ENCODE measurements at places on chromosomes 1 and 21.

DNA sequence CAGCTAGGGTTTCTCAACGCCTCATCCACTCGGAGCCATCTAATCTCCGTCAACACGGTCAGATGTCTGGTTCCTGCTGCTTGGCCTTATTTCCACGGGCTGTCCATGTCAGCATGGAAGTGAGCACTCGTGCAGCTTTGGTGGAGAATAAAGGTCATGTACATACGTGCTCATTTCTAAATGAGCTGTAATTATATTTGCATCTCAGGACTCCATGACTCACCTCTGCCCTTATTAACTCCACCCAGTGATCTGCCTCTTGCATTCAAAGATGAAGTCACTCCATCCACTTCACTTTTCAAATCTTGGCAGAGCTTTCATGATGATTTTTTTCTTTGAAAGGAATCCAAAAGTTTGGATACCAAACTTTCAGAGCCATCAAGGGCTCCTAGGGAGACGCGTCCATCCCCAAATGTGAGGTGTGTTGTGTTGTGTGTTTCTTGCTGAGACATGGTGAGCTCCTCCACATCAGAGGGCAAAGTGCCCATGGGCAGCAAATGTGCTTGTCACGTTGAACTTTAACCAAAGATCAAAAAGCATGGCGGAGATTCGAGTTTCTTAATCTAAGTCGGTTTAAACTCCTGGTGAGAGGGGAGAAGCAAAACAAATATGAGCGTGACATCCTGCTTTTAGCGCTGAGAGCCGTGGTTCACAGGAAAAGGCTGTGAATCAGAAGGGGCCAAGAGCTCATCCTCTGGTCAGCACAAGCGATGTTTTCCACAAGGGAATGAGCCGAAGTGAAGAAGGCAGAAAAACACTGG is 68.6 kb upstream of the ERRFI1 start:
- DNase-seq, result peak; percentile 71

DNA sequence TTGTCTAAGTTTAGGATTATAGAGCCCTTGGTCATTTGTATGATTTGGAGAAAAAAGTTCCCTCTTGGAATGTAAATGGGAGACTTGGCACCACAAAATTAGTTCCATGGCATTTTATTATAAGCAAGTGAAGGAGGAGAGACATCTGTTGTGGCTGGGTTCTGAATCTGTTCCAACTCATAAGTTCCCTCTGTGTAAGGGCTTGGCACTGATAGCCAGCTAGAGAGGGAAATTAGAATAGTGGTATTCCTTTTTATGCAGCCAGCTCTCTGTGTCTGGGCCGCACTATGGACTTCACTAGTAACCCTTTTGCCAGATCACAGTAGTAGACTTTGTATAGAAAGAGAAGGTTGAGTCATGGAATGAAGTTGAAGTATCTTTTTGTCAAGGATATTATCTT is 31.1 kb downstream of the GNAI3 start:
- no peak for DNase-seq

DNA sequence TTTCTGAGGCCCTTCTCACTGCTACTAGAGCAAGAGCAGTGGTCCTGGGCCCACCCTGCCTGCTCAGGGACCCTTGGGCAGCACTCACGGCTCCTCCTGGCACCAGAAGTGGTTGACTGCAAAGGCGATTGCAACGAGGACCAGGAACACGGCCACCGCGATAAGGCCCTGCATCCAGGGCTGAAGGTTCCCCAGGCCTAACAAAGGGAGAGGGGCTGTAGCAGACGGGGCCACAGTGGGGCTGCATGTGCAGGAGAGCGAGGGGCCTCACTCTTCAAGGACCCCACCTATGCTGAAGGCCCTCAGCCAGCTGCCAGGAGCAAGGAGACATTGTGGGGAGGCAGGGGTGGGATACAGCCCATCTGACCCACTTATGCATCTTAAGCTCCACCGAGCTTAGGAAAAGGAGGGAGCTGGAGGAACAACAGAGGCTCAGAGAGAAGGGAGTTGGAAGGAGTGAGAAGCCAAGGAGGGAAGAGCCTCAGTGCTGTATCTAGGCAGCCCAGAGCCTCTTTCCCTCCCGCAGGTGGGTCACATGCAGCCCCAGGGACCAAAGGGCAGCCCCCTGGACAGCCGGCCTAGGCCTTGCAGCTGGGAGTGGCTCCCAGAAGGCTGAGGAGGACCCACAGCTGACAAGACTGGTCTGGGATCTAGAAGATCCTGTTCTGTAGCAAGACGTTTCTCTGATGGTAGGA is 2.5 kb downstream of the PDZK1IP1 start:
- no peak for DNase-seq

DNA sequence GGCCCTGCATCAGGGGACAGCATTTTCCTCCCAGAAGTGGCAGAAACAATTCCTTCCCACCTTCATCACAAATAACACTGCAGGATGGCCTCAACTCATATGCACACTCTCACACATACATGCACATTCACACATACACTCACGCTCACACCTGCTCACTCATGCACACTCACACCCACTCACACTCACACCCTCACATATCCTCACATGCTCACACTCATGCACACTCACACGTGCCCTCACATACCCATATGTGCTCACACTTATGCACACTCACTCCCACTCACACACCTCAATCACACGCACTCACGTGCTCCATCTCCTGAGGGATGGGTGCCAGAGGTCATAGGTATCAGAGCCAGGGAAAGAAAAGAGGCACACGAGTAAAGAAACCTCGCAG is 77.1 kb downstream of the NFASC start:
- DNase-seq, result no peak

GRCh38 chr1:22892789-22893188 is 79.9 kb downstream of the LACTBL1 start:
- no peak for DNase-seq
